ENCODE measurements at places on chromosomes 2 and 18.
A peak's percentile ranks its signal among the peaks of the same experiment; 100 is the strongest.

DNA sequence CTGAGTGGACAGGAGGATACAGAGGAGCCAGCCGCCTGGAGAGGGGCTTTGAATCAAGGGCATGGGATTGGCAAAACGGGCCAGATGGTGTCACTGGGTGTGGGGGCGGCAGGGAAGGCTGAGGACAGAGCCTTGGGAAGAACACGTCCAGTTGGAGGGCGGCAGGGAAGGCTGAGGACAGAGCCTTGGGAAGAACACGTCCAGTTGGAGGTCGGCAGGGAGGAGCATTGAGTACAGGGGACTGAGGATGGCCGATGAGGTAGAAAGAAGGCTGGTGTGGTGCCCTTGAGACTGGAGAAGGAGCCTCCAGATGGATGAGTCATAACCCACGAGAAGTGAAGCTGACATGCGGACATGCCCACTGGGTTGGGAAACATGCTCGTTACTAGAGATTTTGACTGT, 4.5 kb downstream of the HES6 start:
- DNase-seq = no peak

DNA sequence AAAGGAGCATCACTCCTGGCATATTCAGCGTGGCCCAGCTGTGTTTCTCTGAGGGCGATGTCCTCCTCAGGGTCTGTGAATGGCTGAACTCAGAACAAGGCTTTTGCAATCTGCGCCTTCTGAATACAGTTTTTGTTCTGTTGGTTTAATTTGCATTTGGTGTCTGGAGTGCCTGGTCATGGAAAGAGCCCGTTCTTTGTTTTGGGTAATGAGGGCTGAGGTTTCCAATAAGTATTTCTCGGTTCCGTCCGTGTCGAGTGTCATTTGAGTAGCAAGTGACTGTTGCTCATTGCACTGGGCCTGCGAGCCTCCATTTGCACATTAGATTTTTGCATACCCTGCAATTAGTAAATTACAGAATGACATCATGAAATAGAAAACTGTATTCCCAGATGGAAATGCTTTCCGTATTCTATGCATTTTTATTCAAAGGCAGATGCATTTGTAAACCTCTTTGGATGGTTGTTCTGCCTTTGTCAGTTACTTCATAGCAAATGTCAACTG, 57.3 kb downstream of the NEDD4L start:
- no peak for DNase-seq

- DNase-seq = no peak
Measured at GRCh38 chr2:239098288-239098970, 250.5 kb downstream of the TWIST2 start.

- DNase-seq = no peak
Measured at GRCh38 chr2:157256626-157257025, 879 bp upstream of the GALNT5 start.

- DNase-seq = peak; percentile 86
Measured at GRCh38 chr2:170271340-170271739, 93.4 kb downstream of the MYO3B start.

DNA sequence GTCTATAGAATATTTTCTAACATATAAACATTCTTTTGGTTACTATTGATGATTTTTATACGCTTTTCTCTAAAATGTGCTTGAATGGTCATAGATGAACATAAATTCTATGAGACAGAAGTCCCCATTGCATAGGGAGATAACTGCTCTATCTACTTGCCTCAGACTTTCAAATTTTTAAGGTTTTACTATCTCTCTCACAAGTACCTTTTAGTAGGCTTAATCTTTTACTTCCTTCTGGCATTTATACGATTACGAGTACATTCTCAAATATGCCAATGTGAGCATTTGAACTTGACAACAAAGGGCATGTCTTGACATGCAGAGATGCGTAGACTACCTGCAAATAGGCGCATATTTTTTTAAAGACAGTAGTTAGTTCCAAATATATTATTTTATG, 935.9 kb upstream of the LRATD1 start:
- DNase-seq = no peak

DNA sequence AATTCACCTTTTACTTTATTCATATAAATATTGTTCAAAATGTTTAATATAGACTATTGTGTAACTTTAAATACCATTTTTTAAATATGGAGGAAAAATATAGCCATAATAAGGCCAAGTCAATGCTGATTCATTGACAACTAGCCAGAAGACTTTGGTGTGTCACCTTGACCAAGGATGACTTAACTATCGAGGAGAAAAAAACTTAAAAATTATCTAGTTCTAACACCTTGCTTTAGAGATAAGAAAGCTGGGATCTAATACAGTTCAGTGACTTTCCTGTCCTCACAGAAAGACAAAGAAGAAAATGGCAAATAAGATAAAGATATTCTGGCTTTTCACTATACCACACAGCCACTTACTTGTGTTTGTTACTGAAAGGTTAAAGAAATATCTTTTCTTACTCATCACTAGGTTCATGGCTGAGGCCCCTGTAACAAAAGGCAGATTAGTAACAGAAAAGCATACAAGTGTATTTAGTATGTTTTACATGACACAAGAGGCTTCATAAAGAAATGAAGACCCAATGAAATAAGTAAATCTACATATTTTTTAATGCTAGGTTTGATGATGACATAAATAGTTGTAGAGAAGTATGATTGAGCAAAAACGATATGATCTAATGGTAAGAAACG, 65.9 kb upstream of the LRRTM1 start:
- DNase-seq = no peak

- DNase-seq = no peak
Measured at GRCh38 chr2:241636182-241637017, 558 bp downstream of the THAP4 start.

DNA sequence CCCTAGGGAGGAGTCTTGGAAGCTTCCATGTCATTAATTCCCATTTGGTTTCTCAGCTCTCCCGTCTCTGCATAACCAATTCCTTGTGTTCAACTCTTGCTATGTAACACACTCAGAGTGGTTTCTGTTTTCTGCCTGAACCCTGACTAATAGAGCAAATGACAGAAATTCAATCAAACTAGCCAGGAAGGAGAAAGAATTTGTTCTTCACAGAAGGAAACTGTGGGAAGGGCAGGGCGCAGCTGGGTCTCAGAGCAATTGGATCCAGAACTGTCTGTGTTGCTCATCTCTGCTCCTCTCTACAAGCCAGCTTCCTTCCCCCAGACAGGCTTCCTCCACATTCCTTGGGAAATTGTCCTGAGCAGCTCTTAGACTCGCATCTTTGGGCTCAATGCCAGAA, 269.8 kb downstream of the TNS1 start:
- no peak for DNase-seq

DNA sequence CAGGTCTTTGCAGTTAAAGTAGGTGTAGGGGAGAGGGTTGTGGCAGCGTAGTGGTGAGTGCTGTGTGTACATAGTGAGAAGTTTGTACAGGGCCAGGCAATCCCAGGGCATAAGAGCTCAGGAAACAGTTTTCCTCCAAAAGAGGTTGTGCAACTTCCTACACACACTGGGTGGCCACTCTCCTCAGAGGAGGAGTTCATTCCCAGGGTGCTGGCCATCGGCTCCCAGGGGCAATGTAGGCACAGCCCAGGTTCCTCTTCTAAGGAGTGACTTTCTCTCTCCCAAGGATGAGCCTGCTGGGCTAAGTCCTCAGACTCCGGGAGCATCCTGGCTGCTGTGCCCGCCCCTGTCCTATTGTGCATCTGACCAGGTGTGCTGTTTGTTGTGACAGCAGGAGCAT, 3.0 kb downstream of the ACOXL start:
- no peak for DNase-seq

- DNase-seq = no peak
Measured at GRCh38 chr18:5574843-5575242, 31.0 kb upstream of the EPB41L3 start.

DNA sequence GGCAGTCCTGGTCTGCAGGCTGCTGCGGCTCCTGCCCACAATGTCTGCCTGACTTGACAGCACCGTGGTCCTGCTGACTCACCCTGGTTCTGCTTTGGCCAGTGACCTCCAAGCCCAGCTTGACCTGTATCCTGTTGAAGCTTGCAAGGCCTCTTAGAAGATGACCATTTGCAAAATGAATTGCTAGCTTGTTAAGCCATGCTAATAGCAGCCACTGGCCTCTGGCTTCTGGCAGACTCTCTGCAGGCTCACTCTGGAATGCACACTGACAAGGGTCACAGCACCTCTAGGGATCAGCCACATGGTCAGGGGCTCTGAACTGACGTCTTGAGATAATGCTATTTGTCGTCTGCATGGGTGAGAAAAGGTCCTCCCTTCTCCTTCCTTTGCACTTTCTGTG, 25.9 kb downstream of the CNGA3 start:
- no peak for DNase-seq

GRCh38 chr2:127045792-127046501, 61.0 kb downstream of the BIN1 start:
- no peak for DNase-seq

DNA sequence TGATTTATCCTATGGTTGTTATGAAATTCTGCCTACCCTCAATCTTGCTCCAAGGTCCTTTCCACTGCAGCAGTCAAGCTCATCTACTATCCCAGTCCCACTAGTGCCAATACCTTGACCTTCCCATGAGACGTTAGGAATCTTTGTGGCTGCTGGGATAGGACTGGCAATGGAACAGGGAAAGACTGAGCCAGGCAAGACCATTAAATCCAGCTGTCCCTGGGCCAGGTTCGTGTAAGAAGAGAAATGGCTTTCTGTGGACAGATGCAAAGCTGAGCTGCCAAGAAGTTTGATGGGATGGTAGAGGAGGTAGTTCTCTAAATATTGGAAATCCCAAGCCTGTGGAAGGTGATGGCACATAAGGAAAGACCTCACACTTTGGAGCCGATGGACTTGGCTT, 50.1 kb upstream of the TMEM17 start:
- DNase-seq = no peak

GRCh38 chr2:233802132-233802815, 24.1 kb downstream of the MROH2A start:
- no peak for DNase-seq

- DNase-seq = no peak
Measured at GRCh38 chr2:235200216-235200615, 248.4 kb downstream of the SH3BP4 start.

GRCh38 chr2:45691171-45691999, 39.9 kb downstream of the PRKCE start:
- no peak for DNase-seq

DNA sequence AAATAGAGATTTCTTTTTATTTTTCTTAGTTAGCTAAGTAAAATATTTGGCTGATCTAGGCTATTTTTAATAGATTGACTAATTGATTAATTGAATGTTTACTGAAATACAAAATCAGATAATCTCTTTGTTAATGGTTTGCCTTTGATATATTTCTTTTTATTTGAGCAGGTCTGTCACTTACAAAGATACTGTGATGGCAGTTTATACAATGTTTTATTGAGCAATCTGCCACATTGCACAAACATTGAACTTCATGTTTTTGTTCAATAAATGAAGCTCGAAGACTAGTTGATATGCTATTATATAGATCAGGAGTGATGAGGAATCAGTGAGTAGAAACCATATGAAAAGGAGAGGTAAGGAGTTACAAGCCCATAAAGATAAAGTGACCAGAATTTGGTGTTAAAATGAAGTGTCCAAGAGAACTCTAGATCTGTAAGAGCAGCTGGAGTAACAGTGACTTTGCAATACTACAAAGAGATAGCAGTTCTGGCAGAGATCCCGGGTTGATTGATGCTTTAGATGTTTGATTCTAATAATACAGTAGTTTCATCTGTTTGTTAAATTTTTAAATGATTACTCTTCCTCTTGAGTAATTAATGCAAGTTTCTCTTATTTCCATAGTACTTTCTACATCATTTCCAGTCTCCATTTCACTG, 574.2 kb downstream of the CCDC85A start:
- no peak for DNase-seq

- no peak for DNase-seq
Measured at GRCh38 chr18:35611518-35611917, 30.0 kb downstream of the GALNT1 start.

DNA sequence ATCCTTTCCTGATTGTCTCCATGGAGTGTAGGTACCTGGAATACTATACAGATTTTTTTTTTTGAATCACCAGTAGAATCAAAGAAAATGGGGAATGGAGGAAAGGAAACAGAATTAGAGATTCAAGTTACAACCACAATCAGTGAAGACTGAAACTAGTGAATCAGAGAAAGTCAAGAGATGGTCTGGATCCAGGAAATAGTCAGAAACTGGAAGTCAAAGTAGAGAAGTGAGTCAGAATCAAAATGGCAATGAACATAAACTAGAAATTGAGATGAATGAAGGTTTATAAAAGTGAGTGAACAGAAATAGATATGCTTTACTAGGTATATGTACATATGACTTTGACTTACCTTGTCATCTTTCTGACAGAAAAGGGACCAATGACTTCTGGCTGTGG, 579.0 kb downstream of the PLCL1 start:
- no peak for DNase-seq

GRCh38 chr2:174763780-174764179, 492 bp downstream of the CHRNA1 start:
- no peak for DNase-seq

- DNase-seq = peak; percentile 6
Measured at GRCh38 chr2:86747711-86748639, 27.9 kb downstream of the RMND5A start.

DNA sequence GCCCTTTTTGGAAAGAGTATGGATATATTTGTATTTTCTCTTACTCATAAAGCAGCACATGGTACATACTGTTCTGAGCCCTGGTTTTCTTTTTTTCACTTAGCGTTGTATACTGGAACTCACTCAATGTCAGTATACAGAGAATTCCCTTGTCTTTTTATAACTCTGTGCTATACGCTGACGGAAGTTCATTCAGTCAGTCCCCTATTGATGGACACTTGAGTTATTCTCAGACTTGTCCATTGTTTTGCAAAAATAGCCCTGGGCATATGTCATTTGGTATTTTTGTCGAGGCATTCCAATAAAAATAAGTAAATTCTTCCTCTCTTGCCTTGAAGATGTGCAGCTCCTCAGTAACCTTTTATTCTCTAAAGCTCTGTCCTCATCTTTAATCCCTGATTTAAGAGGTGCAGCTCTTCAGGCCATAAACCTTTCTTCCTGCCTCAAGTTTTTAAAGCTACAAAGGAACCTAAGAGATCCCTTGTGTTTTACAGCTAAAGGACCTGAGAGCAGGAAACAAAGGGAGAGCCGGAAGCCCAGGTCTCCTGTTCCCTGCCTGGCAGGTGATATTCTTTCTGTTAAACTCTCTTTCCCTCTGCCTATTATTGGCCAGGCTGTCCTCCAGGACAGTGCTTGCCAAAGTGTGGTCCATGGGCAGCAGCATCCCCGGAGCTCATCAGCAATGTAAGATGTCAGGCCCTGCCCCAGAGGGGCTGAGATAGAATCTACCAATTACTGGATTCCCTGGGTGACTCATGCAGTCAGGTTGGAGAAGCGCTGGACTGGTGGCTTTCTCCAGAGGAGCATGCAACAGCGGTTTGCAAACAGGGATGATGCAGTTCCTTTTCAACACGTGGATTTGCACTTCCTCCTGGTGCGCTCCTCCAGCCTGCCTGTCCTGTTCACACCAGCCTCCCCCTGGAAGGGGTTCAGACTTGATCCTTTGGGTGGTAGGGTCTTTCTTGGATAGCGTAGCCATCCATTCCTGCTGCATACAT, 158.0 kb downstream of the NEDD4L start:
- peak; percentile 75 for DNase-seq

DNA sequence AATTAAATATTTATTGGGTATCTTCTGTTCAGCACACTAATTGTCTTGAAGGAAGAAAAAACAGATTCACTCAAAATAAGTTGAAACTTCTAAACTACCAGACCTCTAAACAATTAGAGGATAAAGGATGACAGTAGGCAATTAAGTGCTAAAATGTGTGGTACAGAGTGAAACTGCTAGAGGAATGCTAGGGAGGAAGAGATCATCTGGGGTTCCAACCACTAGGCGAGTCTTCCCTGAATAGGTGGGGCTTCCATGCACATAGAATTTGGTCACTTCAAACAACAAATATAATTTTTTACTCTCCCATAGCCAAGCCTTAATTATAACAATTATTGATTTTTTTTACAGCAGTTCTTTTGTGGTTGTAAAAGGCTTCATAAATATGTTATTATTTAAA, 559.0 kb upstream of the ZEB2 start:
- DNase-seq = no peak

All from NCI-H748 treated with DMSO at 0.1 percent for 48 hours (cell line).